ENCODE measurements at places on chromosomes 2 and 18.

- DNase-seq = no peak
Measured at GRCh38 chr18:76390452-76391035, 104.5 kb downstream of the ZNF516 start.

GRCh38 chr2:102048465-102048864 lies 56.7 kb downstream of the IL1R2 start:
- DNase-seq = no peak

- no peak for DNase-seq
Measured at GRCh38 chr2:241094924-241095420, 7.1 kb downstream of the MTERF4 start.

- DNase-seq = no peak
Measured at GRCh38 chr2:12597610-12598009, 119.1 kb upstream of the TRIB2 start.
